ENCODE measurements at places on chromosomes 6 and 20.

- no peak for DNase-seq
Observed at GRCh38 chr20:24741493-24742072, 207.5 kb upstream of the CST7 start.

DNA sequence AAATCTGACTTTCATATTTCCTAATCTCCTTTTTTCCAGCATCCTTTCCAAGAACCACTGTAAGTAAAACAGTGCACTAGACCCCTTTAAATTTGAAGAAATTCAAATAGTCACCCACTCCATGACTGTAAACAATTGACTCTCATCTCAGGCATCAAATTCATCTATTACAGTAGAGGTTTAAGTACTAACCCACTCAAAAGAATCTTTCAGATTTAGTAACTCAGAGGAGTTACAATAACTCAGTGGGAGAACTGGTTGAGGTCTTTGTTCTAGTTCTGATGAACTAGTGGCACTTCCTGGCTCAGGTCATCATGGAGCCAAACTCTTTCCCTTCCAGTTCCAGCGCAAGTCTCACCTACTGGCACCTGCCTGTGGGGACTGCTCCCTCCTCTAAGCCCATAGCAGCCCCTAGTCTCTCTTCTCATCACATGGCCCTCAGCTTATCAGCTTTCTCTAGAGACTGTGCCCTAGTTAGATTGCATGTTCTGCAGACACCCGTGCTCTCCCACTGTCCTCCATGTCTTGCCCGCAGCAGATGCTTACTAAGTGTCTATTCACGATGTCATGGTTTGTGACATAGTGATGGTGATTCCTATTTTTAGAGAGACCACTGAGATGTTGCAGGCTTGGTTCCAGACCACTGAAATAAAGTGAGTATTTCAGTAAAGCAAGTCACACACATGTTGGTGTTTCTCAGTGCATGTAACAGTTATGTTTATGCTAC lies 196.2 kb downstream of the TBC1D7 start:
- no peak for DNase-seq

- no peak for DNase-seq
Observed at GRCh38 chr6:127288705-127289104, 22.0 kb downstream of the RNF146 start.

DNA sequence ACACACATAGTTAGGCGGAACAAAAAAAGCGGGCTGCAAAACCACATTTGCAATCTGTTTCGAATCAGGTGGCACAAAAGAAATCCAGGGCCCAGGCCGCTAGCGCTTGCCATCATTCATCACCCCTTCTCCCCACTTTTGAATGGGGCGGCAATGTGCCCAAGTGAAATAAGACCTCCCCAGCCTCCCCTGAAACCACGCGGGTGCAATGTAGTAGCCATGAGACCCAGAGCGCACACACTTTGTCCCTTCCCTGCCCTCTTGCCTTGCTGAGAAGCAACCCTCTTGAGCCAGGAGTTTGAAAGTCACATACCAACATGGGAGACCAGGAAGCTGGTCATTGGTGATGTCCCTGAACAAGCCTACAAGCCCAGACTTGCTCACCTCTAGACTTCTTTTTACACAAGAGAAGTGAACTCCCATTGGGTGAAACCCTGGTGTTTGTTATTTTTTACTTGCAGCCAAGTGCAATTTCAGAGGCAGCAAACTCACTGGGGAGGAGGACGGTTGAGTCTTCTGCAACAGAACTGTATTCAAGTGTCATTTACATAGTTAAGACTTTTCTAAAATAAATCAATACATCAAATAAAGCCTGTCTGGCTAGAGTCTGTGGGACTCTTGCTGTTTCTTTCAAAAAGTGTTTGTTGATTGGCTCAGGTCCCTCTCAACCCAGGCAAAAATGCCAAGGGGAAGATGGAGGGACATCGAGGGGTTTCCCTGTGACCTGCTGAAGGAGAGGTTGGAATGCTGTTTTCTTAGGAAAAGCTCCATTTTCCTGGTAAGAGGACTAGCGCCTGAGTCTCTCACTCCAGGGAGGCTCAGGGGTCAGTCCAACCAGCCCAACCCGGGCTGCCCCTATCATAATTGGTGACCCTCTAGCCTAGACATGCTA lies 138.1 kb upstream of the PTPN1 start:
- no peak for DNase-seq

- DNase-seq: no peak
Observed at GRCh38 chr6:150705392-150705791, 105.7 kb downstream of the PLEKHG1 start.

DNA sequence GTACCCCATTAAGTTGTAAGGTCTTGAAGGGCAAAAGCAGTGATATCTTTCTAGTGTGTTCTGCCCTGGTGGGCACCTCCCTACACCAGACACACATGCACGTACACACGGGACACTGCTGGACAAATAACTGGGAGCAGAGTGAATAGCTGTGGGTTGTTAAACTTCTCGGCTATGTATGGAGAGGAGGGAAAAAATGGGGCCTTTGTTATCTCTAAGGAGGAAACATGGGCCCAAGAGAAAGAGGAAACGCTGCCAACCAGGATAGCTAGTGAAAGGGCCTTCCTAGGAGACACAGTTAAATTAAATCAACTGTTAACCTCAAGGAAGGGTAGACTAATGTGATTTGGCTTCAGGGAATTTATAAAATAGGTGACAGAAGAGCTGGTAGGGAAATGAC lies 169.7 kb downstream of the MYLK4 start:
- no peak for DNase-seq

DNA sequence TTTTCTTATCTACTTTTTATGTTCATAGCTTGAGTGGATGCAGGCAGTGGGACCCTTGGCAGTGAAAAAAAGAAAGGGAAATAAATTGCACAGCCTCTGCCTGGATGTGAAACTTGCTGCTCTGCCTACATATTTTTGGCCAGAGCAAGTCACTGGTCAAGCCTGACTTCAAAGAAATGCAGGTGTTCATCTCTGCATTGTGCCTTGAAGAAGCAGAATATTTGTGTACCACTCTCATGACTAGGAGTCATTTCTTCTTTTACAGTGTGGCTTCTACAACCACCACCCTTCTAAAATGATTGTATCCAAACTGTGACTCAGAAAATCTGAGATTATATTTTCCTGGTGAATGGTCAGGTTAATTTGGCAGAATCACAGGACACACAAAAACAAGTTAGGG lies 2.5 kb upstream of the KATNA1 start:
- DNase-seq: no peak

DNA sequence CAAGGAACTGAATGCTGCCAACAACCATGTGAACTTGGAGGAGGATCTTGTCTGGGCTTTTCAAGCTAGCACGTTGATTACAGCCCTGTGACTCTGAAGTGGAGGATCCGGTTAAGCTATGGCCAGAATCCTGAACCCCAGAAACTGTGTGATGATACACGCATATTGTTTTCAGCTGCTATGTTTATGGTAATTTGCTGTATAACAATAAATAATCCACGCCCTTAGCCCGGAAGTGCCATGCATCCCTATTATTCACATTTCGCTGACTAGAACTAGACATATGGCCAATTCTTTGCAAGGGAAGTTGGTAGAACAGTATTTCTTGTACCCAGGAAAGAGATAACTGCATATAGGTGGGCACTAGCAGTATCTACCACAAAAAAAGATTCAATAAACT lies 510.8 kb upstream of the BTBD3 start:
- no peak for DNase-seq

DNA sequence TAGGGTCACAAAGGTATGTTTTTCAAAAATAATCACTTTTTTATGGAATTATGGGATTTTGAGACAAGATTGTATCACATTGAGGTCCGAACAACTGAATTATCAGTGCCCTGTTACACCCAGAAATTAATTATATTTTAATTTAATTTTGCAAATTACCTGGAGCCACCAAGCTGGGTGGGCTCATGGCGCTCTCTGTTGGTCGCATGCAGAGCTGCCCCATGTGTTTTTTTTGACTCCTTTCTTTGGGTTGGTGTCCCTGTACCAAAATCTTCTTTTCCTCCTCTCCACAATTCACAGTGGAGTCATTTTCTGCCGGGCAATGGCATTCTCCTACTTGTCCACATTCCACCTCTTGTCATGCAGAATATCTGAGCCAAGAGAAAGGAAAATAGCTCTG lies 38.9 kb upstream of the FRMD1 start:
- no peak for DNase-seq

- DNase-seq: no peak
Observed at GRCh38 chr6:39887692-39888450, 46.4 kb downstream of the MOCS1 start.

DNA sequence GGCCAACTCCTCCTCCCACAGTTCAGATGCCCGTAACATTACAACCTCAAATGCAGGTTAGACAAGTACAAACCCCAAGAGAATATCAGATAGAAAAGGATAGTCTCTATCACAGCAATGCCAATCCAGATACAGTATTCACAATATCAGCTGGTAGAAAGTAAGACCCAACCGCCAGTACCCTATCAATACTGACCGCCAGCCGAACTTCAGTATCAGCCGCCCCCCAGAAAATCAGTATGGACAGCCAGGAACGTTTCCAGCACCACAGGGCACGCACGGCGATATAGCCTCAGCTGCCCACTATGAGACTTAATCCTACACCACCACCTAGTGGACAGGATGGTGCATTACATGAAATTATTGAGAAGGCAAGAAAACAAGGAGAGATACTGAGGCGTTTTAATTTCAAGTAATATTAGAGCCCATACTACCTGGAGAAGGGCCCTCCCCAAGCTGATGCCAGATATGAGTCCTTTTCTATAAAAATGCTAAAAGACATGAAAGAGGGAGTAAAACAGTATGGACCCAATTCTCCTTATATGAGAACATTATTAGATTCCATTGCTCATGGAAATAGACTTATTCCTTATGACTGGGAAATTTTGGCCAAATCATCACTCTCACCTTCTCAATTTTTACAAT lies 17.6 kb upstream of the EIF2S2 start:
- peak; percentile 63 for DNase-seq

- DNase-seq: no peak
Observed at GRCh38 chr6:5453546-5453945, 192.2 kb downstream of the FARS2 start.

- DNase-seq: no peak
Observed at GRCh38 chr6:79435746-79436145, 101.5 kb downstream of the LCA5 start.

DNA sequence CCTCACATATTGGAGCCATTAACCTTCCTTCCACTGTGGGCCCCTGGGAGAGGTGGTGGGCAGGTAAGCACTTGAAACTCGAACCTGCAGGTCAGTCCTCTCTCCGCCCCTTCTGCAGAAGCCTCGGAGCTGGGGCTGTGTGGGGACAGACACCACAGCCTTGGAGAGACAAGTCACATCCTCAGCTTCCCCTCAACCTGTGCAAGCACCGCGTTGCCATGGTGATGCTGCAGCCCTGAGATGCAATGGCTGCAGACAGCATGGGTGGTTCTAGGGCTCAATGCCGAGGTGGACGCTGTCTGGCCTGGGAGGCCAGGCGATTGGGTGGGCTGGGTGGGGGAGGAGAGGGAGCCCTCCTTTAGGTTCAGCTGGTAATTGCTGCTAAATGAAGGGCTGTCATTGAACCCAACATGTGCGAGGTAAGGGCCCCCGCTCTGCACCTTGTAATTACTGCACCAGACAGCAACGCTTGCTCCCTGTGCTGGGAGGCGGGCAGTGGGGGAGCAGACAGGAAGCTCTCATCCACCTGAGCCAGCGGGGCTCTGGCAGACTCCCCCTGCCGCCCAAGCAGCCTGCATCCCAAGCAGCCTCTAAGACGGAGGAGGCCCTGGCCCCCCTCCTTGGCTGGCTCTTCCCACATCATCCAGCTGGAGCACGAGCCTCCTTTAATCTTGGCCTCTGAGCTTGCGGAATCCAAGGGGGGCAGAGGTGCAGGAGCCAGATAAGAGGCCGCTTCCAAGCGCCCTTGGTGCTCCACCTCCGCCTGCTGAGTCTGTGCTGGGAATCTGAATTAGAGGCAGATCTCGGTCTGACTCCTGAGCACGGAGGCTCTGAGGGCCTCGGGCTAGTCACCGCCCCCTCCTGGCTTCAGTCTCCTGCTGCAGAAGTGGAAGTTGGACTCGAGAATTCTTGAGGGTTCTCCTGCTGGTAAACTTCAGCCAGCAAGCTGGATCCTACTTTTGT lies 39.8 kb upstream of the CDH22 start:
- no peak for DNase-seq

DNA sequence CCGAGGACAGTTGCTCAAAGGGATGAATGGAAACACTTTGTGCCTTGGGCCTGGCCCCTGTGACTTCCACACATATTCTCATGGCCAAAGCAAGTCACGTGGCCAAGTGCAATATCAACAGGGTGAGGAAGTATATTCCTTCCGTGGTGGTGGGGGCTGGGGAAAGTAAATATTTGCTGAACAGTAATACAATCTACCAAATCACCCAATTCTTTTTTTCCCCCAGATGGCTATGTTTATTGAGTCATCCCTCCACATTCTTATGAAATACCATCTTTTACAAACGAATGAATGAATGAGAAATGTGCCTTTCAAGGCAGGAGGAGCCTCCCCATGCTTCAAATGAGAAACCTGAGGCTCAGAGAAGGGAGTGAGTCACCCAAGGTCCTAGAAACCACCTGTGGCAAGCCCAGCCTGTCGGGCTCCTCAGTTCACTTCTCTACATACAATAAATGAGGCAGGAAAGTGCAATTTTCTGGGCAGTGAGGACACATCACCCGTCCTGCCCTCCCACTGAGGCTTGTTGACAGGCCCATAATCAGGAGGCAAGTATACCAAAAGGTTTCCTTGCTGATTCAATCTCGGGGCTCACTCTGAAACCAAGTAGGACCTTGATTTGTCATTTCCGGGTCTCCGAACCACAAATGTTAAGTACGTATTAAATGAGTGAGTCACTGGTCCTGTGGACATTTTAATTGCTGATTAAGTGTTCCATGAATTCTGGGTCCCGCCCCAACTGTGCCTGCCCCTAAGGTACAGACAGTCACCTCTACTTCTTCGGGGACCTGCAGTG lies 25.3 kb upstream of the TOP1 start:
- peak; percentile 73 for DNase-seq

GRCh38 chr20:59718751-59719150 lies 114.4 kb downstream of the PHACTR3 start:
- no peak for DNase-seq

DNA sequence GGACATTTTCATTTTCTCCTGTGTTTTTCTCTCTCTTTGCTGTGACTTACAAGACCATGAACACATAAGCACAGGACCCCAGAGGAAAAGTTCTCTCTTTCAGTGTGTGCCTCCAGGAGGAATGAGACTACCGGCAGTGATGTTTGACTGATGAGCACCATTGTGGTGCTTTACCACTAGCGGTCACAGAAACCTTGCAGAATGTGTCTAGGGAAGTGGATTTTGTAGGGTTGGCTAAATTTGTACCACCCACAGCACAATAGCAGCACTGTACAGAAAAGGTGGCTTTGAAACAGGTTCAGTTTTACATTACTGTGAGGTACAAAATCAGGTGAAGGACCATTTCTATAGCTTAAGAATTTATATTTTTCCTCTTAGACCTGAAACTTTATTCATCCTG lies 301.9 kb upstream of the SUPT3H start:
- no peak for DNase-seq

DNA sequence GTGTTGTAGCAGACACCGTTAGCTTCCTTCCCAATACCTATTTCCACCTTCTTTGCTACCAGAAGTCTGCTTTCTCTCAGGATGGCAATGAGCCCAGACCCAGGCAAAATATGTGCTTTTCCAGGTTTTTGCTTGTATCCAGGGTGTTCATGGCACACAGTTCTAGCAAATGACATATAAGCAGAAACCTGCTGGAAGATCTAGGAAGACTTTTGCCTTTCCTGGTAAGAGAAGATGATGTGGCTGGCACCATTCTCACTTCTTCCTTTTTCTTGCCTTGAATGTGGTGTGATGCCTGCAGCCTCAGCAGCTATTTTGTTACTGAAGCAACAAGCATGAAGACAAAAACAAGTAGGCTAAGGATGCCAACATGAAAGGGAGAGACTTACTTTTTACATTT lies 19.2 kb upstream of the TBC1D22B start:
- DNase-seq: no peak

GRCh38 chr20:32792316-32792715 lies 27.4 kb upstream of the MAPRE1 start:
- DNase-seq: peak; percentile 45

All from activated T-cell treated with anti-CD3 and anti-CD28 coated beads, Interleukin-2, amount 50 U/mL, for 1 hour (primary cell).